ENCODE measurements at places on chromosomes 1 and 21.
A peak's percentile ranks its signal among the peaks of the same experiment; 100 is the strongest.

- DNase-seq, result no peak
These were observed 167.7 kb downstream of the SIPA1L2 start for GRCh38 chr1:232462213-232462612.

- no peak for DNase-seq
These were observed 217.6 kb downstream of the SDCCAG8 start for GRCh38 chr1:243473227-243474135.

DNA sequence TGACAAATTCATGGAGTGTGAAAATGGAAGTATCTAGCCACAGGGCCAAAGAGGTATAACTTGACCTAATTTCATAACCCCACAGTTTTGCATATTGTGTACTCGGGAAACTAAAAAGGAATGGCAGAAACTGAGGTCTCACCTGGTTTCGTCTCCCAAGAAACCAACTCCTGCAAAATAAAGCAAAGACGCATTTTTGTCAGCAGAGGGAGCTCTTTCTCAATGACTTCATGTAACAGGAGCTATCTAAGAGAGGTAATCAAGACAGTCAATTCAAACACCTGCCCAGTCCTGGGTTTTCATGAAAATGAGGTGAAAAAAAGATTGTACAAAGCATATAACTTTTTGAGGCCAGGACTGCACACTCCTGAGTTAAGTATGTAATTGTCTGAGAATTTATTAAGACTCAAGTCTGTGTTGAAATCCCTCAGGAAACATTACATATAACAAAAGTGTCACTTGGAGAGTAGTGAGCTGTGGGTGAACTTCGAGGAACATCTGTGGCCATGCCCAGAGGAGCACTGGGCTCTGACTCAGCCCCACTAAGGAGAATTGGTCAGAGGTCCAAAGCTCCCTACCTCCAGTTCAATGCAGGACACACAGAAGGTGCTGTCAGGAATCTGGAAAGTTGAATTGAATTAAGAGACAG lies 17.6 kb downstream of the FCRL4 start:
- peak; percentile 56 for DNase-seq

DNA sequence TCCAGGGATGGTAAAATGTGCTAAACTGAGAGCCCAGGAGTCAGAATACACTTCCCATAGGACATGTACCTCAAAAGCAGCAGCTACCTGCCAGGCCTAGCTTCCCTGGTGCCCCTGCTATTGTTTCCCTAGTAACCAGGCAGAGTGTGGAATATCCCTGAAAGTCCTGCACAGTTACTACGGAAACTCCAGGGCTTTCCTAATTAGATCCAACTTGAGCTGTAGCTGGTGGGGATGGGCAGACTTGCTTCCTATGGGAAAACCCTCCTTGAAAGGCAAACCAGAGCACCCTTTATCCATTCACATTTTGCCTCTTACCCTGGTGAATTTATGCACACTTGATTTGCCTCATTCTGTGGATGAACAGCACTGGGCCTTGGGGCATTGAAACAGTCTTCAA lies 559.9 kb upstream of the PBX1 start:
- no peak for DNase-seq

DNA sequence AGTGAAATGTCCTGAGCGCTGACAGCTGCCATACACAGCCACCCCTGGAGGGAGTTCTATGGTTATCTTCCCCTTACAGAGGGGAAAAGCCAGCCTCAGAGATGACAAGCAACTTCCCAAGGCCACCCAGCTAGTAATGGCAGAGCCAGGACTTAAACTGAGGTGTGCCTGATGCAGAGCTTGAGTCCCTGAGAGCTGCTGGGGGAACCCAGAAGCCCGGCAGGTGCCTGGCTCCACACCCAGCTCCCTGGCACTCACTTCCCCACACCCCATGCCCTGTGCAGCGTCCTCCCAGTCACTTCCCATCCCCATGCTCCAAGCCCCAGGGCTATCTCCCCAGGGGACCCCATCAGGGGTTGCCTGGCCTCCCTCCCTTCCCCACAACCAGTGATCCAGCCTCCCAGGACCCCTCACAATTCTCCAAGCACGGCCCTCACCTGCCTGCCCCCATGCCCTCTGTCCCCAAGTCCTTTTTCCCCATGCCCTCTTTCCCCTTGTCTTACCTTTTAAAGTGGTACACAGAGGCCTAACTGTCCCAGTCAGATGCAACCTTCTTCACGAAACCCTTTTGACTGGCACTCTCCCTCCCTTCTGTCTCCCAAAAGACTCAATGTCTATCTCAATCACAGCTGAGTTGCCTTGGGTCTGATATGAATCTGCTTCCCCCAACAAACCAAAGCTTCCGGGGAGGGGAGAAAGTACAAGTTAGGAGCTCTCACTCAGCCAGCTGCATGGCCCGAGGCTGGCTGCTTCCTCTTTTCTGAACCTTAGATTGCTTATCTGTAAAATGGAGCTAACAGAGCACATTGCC lies 39.8 kb upstream of the LRP8 start:
- DNase-seq, result peak; percentile 54

DNA sequence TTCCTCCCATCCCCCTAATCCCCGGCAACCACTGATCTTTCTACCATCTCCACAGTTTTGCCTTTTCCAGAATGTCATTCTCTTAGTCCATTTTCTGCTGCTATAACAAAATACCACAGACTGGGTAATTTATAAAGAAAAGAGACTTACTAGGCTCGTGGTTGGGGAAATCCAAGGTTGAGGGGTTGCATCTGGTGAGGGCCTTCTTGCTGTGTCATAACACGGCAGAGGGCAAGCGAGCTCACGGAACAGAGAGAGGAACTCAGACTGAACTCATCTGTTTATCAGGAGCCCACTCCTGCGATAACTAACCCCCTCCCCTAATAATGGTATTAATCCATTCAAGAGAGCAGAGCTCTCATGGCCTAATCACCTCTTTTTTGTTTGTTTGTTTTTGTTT lies 52.0 kb downstream of the RUNX3 start:
- DNase-seq, result no peak

DNA sequence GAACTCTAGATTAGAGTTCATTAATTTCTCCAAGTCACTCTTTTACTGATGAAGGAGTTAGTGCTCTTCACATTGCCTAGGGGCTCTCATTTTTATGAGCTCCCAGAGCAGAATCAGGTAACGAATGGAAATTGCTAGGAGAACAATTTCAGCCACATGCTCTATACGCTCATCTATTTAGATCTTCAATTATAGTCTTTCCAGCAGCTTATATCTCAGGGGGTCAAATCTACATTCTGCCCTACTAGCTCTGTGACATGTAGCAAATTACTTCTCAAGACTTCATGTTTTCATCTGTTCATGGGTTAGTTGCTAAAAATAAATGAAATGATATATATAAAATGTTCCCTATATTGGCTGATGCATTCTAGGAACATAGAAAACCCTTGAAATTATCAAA lies 183.6 kb downstream of the PLPP3 start:
- DNase-seq, result no peak

DNA sequence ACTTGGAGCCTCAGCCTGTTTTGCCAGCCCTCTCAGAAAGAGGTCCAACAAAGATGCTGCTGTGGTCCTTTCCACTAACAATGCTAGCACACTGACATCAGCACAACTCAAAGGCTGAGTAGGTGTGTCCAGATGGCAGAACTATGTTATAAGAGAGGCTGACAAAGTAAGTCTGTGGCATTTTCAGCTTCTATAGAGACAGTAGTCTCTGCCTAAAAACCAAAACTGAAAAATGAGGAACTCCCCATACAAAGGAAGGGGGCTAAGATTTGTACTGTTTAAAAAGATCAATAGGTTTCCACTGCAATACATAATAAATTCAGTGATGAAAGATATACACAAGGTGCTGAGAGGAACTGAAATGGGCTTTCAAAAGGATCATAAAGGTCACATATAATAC lies 12.3 kb downstream of the ERO1B start:
- no peak for DNase-seq

DNA sequence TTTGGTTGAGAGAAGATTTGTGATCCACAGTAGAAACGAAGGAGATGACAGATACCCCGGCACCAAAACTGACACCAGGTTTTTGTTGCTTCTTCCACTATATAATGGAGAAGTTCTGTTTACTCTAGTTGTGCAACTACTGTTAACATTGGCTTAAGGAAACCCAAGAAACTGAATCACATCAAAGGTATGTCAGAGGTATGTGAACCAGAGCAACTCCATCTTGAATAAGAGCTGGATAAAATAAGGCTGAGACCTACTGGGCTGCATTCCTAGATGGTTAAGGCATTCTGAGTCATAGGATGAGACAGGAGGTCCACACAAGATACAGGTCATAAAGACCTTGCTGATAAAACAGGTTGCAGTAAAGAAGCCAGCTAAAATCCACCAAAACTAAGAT lies 173.7 kb upstream of the CAMK1G start:
- no peak for DNase-seq

GRCh38 chr1:34320053-34320669 lies 143.5 kb downstream of the C1orf94 start:
- DNase-seq, result no peak

- DNase-seq, result no peak
These were observed 45.1 kb downstream of the PDPN start for GRCh38 chr1:13628711-13629110.

DNA sequence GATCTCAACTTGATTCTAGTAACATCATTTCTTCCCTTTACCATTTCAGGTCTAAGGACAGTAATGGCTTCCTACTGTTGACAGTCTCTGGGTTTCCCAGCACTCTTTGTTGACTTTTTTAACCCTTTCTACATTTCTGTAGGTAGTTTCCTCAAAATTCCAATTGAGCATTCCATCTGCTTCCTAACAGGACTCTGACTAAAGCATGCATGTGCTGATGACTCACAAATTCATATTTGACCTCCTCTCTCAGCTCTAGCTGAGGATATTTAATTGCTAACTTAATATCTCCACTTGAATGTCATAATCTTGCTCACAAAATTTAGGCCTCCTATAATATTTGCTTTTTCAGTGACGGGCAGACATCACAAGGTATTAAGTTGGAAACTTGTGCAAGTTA lies 93.3 kb upstream of the ZNHIT6 start:
- no peak for DNase-seq

DNA sequence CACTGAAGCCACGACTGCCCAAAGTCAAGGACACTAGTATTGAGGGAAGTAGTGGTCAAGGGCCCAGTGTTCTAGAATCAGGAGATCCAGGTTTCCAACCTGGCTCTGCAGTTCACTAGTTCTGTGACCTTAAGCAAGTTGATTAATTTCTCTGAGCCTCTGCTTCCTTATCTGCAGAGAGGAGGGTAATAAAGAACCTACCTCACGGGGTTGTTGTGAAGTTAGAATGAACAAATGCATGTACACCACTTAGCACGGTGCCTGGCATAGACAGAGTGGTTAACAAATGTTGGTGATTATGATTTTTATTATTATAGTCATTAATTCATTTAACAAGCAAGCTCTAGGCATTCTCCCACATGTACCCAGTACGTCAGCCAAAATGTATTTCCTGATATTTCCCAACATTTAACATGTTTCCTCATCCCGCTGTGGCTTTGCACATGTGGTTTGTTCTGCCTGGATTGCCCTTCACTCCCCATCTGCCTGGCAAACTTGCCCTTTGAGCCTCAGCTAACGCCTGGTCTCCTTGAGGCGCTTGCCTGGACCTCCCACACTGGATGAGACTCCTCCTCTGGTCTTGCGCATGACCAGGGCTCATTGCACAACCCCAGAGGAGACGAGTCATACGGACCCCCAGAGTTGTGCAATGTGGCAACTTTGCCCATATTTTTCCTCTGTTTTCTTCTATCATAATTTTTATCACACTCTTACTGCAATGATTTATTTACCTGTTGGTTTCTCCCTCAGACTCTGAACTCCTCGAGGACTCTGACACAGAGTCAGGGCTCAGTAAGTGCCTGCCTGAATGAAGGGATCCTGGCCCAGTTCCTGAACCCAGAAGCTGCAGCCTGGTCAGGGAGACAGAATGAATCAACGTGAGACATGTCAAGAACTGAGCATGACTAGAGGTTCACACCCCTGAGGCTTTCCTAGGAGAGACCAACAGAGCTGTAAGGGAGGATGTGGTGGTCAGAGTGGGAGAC lies 20.7 kb upstream of the MFSD2A start:
- no peak for DNase-seq

- no peak for DNase-seq
These were observed 31.3 kb downstream of the ZBTB8B start for GRCh38 chr1:32496127-32496526.

DNA sequence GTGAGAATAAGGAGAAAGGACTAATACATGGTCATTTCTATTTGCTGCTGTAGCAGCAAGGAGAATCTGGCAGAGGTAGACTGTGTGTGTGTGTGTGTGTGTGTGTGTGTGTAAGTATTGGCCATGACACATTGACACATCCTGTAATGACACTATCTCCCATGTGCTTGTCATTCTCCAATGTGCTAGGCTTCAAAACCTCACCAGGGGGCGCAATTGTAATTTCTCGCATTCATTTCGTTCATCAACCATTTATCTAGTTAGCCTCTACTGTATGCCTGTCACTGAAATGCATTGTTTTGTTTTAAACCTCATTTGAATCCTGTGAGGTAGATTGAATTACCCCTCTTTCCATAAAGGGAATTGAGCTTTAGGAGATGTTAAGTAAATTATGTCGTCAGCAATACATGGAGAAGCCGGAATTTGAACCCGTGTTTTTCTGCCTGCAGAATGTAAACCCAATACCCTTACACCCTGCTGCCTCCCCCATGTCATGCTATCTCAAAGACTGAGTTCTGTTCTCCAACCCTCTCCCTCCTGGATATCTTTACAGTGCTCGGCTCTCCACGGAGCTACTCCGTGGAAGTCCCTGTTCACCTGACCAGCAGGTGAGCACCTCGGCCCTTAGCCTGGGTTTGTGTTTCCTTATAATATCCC lies 100.8 kb downstream of the UCK2 start:
- DNase-seq, result peak; percentile 57

DNA sequence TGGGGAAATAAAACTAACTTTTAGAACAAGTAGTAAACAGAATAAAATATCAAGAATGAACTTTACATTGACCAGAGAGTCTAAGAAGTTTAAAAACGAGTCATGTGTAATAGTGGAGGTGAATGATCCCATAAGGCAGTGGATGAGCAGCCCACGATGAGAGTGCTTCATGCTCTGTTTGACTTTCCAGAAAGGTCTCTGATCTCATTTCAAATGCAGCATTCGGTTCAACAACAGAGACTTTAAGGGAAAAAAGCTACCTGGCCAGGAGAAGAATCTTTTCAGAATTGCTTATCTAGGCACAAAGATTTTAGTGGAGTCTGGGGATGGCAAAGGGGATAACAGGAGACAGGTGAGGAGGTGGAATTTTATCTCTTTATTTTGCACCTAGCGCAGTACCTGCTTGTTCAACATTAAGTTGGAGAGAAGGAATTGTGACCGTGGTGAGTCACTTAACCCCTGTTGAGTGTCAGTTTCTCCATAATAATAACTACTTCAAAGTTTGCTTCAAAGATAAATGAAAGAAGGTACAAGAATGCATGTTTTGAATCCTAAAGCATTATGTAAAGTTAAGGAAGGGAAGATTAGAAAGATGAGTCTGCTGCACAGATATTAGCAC lies 94.9 kb upstream of the KIF26B start:
- no peak for DNase-seq

GRCh38 chr1:94719926-94720793 lies 100.0 kb upstream of the SLC44A3 start:
- peak; percentile 4 for DNase-seq
